ENCODE measurements at places on chromosomes 5 and 9.

- no peak for DNase-seq
Measured at GRCh38 chr5:158236511-158237335, 377.8 kb upstream of the CLINT1 start.

DNA sequence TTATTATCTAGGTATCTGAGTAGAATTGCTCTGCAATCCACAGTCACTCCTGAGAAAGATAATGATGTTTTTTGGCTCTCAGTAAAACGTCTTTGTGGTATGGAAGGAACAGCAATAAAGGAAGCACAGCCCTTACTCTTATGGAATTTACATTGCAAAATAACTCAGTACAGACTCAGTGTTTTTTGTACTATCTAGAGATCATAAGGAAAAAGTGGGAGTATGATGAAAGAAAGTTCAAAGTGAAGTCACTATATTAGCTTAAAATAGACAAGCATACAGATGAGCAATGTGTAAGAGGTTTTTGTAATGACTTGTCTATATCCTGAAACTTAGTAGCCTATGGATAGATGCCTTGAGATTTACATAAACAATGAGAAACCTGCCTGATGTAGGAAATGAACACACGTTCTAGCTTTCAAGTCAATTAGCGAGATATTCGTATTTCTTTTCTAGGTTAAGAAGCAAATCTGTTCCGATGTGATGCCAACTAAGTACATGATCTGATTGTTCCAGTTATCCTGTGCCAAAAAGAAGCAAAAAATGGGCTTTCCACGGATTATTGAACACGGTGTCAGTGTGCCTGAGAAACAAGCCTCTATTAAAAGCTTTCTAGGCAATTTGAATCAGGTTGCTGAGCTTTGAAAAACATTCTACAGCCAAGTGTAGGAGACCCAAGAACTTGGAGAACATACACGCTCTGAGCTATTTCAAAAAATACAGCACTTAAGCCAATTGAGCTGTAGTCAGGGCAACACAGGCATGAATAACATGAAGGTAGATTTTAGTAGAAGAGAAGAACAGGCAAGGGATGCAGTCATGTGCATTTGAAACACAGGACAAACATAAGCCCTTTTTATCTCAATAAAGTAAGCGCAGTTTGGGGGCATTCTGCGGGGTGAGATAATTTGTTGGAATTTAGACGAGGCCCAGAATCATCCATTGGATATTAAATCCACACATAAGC is 86.3 kb upstream of the TAF11L2 start:
- no peak for DNase-seq

- DNase-seq, result no peak
Measured at GRCh38 chr5:50856401-50857119, 190.1 kb downstream of the PARP8 start.

- DNase-seq, result no peak
Measured at GRCh38 chr9:127588740-127589506, 23.2 kb upstream of the STXBP1 start.

DNA sequence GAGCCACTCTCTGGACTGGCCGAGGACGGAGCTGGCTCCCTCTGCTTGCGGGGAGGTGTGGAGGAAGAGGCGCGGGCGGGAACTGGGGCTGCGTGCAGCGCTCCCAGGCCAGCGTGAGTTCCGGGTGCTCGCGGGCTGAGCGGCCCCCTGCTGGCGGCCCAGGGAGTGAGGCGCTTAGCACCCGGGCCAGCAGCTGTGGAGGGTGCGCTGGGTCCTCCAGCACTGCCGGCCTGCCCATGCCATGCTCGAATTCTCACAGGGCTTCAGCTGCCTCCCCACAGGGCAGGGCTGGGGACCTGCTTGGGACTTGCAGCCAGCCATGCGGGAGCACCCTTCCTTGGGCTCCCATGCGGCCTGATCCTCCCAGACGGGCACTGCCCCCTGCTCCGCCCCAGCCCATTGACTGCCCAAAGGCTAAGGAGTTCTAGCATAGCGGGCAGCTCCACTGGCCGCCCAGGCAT is 416.9 kb downstream of the MRPS30 start:
- DNase-seq, result no peak
